ENCODE measurements at places on chromosomes 4 and X.

- DNase-seq = no peak
Observed at GRCh38 chr4:108536577-108536976, 83.8 kb upstream of the RPL34 start.

- peak; percentile 72 for DNase-seq
Observed at GRCh38 chrX:31435592-31435991, 363.8 kb upstream of the FTHL17 start.

DNA sequence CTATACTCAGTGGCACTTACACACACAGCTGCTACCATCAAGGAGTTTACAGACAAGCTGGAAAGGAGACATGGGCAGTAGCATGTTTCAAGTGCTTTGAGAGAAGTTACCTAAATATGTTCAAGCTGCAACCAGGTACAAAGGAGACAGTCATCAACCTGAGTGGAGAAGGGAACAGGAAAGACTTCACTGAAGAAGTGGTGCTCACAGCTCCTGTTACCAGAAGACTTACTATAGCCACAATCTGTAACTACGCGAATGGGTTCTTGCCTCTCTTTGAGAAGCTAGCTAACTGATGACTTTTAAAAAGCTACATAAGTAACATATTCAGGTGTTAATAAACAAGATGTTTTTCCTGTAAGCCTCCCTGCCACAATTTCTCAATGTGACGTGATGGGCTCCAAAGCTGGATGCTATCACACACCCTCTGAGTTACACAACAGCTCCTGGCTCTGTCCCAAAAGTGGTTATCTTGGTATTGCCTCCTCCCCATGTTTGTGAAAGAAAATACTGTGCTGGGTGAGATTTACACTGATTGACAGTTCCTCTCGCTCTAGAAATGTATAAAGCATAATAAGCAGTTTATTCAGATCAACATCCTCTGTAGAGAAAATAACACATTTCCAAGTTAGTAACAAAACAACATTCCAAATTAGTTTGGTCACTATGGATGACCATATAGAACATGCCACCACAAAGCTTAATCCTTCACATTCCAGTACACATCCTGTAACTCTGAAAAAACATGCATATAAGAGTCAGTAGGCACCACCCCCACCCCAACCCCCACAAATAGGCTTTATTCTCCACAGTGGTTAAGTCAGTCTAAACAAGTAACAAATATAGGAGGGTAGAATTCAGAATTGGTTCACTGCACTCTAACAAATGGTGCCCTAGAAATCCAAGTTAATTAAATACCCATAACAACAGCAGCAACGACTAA, 81.8 kb downstream of the FRYL start:
- DNase-seq = peak; percentile 50

DNA sequence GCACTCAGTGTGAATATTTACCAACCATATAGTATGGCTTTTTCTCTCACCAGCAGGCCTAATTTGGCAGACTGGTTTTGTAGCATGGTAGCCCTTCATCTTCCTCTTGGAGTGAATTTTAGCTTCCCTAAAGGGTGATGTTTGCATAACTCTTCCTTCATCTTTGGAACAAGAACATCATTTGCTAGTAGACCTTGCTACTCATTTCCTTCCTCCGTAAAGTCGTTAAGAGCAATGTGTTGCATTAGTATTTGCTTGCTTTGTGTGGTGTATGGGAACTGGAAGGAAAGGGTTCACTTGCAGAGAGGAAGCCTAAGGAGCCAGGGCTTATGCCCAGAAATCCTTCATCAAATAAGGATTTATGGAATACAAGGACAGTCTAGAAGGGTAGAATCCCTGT, 50.2 kb upstream of the PGRMC2 start:
- no peak for DNase-seq

DNA sequence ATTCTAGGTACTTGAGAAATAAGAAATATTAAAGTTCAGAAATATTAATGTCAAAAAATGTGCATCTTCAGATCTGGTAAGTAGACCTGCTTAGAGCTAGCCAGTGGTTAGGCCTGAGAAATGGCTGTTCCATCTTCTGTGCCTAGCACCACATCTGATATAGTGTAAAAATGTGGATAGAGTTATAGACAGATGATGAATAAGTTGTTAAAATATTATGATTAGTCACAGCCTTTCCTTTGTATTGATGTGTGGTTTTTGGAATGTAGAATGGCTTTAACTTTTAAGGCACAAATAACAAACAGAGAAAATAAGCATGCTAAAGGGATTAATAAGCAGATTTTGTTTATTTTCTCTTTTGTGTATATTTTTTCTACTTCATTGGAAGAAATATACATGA, 133.5 kb upstream of the NUDT6 start:
- DNase-seq = no peak

Data from left colon (tissue), 2 donors.